ENCODE measurements at places on chromosomes 13 and 19.

DNA sequence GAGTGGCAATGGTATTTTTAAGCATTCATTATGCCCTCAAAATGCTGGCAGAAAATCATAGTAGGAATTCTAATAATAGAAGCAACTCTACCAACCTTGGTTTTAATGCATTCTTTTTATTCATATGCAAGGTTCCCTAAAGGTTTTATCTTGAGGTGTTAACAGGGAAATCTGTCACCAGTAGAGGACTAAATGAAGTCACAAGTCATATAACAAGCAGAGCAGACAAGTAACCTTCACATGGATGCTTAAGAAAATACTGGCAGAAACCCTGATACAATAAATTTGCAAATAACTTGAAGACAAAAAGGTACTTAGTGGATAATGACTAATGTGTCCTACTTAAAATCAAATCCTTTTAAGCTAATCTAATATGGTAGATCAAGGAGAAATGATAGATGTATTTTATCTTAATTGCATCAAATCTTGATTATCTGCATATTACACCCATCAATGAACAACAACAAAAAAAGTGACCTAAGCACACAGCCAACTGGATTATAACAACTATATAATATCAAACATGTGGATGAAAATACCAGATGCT, 73.3 kb downstream of the RFC3 start:
- DNase-seq: no peak

GRCh38 chr19:3985643-3986259, 488 bp upstream of the EEF2 start:
- DNase-seq: no peak

DNA sequence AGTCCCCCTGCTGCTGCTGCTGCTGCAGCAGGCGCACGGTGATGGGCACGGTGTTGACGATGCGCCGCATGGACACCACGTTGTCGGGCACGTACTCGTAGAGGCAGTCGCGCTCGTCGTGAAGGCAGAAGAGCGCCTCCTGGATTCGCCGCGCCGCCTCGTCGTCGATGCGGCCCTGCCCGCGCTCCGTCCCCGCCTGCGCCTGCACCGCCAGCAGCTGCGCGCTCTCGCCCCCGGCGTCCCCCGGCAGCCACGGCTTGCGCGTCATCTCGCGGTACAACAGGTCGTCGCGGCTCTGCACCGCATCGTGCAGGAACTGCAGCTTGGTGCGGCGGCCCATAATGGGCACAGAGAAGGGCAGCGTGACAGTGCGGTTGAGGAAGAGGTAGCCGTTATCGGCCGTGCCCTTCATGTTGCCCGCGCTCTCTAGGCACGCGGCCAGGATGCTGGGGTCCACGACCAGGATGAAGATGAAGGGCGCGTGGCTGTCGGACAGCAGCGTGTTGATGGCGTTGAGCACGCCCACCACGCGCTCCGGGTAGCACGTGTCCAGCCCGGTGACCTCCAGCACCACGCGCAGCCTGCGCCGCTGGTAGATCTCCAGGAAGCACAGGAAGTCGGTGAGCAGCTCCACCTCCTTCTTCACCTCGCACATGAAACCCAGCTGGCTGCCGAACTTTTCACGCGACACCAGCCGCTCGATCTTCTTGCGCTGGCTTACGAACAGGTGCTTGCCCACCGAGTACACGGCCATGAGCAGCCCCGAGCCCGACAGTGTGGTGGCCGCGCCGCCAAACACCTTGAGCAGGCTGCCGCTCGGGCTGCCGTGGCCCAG, 8.1 kb downstream of the NKPD1 start:
- DNase-seq: no peak

GRCh38 chr13:105982219-105982930, 553.1 kb downstream of the EFNB2 start:
- DNase-seq: no peak

DNA sequence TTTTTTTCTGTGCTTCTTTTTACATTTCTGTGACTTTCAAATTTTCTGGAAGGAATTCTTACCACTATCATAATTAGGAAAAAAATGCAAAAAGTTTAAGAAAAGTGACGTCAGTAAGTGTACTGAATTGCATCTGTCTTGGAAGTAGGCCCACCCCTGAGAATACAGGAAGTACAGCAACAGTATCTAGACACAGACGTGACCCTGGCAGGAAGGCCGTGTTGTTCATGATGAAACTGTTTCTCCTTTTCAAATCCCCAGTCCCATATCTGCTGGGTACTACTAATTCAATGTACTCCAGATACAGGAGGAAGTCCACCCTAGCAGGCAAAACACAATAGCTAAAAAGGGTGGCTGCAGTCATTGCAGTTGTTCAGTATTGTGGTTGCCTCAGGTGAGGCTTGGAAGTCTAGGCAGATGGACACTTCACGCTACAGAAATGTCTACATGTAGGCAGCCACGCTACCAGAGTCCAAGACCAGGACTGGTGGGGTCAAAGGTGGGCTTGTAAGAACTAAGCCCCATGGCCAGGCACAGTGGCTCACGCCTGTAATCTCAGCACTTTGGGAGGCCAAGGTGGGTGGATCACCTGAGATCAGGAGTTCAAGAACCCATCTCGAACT, 49.6 kb upstream of the MED4 start:
- no peak for DNase-seq

DNA sequence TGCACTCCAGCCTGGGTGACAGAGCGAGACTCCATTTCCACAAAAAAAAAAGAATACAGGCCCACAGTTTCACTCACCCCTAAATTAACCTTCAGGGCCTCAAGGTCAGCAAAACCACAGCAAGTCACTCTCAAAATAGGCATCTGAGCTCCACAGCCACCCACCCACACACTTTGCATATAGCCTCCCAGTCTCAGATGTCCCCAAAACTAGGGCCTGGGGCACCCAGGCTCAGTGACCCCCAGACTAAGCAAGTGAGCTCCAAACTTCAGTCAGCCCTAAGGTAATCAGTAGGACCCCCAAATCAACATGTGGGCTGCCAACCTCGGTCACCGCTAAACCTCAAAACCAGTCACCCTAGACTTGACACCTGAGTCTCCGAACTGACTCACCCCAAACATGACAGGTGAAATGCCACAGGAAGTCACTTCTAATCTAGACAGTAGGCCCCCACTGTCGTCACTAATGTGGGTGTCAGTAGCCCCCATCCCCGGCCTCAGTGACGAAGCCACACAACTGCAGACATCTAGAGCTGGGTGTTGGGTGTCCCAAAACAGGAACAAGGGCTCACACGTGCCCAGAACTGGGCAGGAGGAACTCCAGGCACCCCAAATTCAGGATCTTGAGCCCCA, 13.9 kb downstream of the RABAC1 start:
- DNase-seq: peak; percentile 61

GRCh38 chr19:21256722-21257121, 72.5 kb downstream of the ZNF708 start:
- DNase-seq: no peak

GRCh38 chr19:51514866-51515481, 13.4 kb upstream of the SIGLEC12 start:
- DNase-seq: no peak

DNA sequence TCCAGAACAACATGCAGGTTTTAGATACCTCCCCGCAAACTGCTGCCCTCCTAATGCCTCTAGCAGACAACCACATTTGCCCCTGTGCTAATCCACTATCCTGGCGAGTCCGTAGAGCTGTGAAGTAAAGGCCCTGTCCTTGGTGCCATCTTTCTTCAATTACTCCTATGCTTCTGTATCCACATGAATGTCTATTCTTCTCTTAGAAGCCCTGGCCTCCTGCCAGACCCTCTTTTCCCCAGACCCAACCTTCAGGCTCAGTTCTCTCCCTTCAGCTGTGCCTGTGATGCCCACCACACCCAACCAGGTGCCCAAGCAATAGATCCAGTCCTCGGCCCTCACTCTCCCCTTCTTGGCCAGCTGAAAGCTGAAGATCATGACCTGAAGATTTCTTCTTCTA, 31.1 kb upstream of the ZNF599 start:
- DNase-seq: no peak

DNA sequence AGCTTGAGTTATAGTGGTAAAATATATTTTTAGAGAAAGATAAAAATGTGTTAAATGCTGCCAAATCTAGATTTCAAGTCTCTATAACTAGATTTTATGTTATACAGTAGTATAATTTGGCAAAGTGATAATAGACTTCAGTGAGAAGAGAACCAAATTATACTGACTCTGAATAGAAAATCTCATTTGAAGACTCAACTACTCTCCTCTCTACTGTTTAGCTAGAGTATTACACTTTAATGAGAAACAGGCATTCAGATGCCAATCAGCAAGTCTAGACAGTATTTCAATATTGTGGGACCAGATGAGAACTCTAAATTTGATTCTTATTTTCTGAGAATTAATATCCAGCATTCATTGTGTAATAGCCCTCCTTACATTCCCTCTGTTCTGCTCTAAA, 311.2 kb downstream of the SLITRK5 start:
- no peak for DNase-seq

DNA sequence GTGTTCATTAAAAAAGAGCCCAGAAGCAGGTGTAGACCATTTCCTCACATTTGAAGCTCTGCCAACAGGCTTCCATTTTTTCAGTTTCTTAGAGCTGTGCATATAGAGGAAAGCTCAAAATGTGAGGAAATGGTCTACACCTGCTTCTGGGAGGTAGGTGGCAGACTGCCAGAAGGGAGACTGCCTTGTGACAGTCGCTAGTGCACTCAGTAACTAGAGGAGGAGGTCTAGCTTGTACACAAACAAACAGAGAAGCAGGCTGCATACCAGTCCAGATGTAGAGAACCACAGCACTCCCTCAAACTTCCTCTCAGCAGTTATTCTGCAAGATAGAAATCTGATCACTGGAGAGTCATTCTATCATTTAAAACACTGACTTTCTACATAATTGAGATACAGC, 800.2 kb downstream of the EFNB2 start:
- DNase-seq: no peak

GRCh38 chr19:8456064-8456463, 11.3 kb downstream of the HNRNPM start:
- DNase-seq: no peak

DNA sequence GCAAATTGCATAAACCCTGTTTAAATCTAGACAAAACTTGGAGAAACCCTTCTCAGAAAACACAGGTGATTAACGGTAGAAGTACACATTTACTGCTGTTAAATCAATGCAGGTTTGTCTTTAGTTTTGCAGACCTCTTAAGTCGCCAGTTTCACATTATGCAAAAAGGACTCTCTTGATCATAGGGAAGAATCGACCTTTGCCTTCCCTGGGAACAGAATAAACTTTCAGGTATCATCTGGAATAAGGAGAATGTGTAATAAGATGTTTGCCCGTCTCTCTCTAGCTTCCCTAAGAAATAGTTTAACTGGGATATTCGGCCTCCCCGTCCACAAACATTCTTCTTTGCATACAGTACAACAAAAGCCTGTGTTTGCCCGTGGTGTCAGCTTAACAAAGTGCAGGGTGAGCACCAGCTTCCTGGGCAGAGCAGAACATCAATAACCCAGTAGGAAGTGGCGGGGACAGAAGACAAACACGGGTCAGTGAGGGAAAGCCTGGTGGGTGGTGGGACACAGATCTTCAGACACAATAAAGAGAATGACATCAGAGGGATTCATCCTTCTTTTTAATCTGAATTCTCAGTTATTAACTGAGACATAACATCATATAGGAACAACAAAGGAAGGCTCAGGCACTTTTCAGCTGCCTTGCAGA, 1077.7 kb upstream of the SLC10A2 start:
- no peak for DNase-seq

GRCh38 chr13:95445131-95445530, 107.4 kb upstream of the CLDN10 start:
- no peak for DNase-seq

- DNase-seq: no peak
Observed at GRCh38 chr13:111973605-111974340, 93.2 kb upstream of the SOX1 start.

DNA sequence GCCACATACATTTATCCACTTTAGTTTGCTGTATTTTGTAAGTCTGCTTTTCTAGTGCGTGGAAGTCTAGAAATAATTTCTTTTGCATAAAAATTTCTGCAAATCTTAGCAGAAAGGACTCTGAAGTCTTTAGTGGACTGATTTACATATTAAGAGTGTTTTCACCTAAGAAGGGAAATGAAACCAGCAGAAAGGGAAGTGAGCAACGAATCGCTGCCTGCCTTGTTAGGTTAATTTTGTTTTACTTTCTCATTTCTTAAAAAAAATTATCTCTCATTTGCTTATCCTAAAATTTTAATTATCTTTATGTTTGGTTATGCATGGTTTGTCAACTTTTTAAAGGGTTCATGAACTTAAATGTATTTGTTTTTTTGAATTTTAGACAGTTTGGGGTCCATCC, 767 bp upstream of the GPR18 start:
- DNase-seq: no peak

GRCh38 chr13:76991432-76991795, 467 bp upstream of the CLN5 start:
- DNase-seq: peak; percentile 24

- DNase-seq: no peak
Observed at GRCh38 chr13:20714563-20715329, 11.2 kb downstream of the IL17D start.

GRCh38 chr19:41927497-41928192, 604 bp downstream of the ERFL start:
- DNase-seq: no peak

DNA sequence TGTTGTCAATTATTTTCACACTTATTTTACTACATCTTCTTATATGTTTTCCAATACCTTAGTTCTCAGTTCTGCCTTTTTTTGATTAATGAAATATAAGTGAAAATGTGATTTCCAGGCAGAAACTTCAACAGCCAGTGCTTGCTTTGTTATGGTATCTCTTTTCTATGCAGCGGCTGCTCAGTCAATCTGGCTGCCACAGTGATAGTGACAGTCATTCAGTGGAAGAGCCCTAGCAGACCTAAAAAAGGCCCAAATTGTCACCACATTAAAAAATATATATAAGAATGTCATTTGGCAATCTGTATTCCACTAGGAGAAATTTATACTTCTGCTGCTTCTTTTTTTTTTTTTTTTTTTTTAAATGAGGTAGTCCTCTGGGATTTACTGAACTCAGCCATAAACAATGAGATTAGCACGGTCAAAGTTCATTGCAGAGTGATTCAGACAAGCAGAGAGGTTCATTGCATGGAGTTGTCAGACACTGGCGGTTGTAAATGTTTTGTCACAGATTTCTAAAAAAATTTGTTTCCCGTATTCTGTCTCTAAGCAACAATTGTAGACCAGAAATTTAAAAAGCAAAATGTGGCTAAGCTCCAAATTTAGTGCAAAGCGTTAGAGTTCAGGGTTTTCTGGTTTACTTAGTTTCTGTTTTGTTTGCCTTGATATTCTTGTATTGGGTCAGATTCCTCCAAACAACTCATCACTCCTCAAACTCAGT, 94.7 kb upstream of the PRR20A start:
- no peak for DNase-seq

- no peak for DNase-seq
Observed at GRCh38 chr19:33040994-33041827, 23.5 kb downstream of the RHPN2 start.

- no peak for DNase-seq
Observed at GRCh38 chr19:48364598-48365348, 606 bp downstream of the SYNGR4 start.

All from stimulated activated CD4-positive, alpha-beta T cell treated with anti-CD3 and anti-CD28 coated beads, Interleukin-1b, Interleukin-23, amount 100 ng/mL, for 1 hour (primary cell).